ENCODE measurements at places on chromosomes 7 and 10.

DNA sequence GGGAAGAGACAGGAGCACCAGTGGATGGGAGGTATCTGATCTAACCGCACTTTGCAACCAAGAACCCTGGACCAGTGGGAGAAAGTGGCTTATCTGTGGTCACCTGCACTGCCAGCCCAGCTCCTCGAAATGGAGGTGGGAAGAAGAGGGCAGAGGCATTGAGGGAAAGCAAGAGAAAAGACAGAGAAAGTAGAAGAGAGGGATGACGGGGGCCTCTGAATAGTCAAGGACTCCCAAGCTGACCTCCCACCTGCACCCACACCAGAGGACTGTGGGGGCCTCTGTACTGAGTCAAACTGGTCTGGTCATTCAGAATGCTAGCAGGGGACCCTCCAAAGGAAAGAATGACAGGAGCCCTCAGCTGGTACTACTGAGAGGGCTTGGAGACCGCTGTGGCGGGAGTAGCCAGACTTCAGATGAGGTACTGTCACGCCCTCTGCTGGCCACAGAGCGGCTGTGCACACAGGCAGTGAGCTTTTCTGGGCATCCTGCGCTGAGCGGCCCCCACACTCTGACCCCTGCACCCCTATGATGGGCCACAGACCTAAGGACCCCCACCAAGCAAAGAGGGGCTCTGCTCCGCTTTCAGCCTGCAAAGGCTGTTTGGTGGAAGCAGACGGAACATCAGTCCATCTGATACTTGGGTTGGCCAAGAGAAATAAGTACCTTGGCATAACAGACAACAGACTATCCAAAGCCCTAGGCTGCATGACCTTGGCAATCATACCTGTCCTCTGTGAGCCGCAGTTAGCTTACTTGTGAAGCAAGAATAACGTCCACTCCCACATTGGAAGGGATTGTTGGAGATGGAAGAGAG, 112.9 kb downstream of the COL13A1 start:
- DNase-seq = peak; percentile 59

- DNase-seq = no peak
Observed at GRCh38 chr7:98186452-98187137, 24.6 kb upstream of the BHLHA15 start.

DNA sequence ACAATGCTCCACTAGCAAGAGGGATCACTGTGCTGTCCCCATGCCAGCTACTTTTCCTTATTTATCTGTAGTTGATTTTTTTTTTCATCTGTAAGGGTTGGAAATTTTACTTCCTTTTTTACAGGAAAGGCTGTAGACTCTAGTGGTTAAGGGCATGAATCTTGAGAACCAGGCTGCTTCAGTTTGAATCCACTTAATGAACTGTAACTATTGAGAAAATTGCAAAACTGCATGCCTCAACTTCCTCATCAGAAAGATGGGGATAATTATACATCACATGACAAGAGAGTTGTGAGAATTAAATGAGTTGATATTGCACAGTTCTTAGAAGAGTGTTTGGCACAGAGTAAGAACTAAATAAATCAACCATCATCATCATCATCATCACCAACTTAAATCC, 106.4 kb upstream of the GSDME start:
- DNase-seq = no peak

DNA sequence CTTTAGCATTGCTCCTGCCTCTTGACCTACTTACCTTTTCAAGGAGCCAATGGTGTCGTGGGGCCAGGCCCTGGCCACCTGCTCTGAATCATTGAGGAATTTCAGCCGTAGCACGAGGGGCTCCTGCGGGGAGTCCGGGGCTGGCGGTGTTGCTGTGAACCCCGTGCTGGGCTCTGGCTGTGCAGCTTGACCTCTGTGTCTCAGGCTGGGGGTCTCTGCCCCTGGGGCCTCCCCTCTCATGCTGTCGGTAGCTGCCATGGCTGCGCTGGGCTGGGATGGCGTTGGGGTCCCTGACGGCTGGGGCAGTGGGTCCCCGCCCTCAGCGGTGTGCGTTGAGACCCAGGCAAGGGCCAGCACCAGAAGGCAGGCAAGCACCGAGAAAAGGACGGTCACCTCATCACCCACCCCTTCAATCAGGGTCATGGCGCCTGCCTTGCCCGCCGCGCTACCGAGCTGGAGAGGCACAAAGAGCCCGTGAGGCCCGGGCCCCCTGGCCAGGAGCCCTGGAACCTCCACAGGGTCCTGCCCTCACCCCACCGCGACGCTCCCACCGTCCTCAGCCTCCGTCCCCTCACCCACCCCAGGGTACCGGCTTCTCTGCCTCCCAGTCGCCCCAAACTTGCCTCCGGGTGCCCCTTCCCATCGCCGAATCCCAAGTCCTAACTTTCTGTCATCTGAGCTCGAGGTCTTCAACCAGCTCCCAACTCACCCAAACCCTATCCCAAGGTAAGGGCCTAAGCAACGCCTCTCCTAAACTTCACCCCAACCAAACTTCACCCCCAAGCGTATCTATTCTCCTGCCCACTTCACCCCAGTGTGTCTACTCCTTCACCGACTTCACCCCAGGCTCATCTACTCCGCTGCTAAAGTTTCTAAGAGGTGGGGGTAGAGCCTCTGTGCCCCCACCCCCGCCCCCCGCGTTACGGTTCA, 887 bp downstream of the TMUB1 start:
- DNase-seq = no peak

DNA sequence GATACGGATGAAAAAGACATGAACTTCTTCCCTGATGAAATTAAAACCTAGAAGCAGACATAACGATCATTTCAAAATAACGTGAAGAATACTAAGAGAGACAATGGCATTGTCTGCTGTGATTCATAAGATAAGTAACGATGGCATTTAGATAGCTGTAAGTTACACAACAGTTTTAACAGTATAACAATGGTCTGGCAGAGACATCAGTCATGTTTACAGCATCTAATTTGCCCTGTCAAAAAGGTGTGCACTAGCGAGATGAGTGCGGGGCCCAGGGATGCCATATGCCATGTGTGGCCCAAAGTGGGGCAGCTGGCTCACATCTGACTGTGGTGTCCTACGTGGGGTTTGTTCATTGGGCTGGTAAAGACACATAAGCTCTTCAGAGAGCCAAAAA, 55.7 kb upstream of the RHEB start:
- no peak for DNase-seq

- DNase-seq = no peak
Observed at GRCh38 chr7:102101111-102101551, 185.5 kb upstream of the SH2B2 start.
